ENCODE measurements at places on chromosomes 5 and 9.

DNA sequence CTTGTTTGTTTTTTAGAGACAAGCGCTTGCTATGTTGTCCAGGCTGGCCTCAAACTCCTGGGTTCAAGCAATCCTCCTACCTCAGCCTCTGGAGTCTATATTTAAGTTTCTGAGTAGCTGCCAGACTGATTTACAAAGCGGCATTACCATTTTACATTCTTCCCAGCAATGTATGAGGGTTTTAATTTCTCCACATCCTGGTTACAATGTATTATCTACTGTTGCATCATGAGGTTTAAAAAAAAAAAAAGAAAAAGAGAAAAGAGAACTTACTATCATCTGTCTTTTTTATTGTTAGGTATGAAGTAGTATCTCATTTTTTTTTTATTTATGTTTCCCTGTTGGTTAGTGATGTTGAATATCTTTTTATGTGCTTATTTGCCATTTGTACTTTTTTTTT, 18.9 kb upstream of the CLINT1 start:
- DNase-seq, result no peak

GRCh38 chr9:90165281-90165680, 477.3 kb downstream of the DIRAS2 start:
- DNase-seq, result no peak

DNA sequence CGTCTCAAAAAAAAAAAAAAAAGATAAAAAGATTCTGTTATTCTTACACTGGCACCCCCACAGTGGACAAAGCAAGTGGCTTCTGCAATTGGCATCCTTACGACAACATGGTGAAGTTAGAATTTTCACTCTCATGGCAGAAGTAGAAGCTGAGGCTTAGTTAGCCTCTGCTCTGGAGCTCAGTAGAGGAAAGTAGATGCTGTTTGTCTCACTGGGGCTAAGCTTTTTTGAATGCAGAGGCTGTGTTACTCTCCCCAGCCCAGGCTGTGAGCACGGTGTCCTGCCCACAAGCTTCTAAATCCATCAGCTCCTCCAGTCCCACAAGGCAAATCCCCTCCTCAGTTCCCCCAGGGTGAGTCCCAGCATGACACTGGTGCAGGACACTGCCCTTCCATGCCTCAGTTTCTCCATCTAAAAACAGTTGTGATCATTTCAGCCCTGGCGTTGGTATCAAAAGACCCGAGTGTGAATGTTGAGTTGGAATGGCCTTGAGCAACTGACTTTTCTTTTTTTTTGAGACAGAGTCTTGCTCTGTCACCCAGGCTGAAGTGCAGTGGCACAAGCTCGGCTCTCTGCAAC, 22.6 kb upstream of the PHF19 start:
- DNase-seq, result no peak

DNA sequence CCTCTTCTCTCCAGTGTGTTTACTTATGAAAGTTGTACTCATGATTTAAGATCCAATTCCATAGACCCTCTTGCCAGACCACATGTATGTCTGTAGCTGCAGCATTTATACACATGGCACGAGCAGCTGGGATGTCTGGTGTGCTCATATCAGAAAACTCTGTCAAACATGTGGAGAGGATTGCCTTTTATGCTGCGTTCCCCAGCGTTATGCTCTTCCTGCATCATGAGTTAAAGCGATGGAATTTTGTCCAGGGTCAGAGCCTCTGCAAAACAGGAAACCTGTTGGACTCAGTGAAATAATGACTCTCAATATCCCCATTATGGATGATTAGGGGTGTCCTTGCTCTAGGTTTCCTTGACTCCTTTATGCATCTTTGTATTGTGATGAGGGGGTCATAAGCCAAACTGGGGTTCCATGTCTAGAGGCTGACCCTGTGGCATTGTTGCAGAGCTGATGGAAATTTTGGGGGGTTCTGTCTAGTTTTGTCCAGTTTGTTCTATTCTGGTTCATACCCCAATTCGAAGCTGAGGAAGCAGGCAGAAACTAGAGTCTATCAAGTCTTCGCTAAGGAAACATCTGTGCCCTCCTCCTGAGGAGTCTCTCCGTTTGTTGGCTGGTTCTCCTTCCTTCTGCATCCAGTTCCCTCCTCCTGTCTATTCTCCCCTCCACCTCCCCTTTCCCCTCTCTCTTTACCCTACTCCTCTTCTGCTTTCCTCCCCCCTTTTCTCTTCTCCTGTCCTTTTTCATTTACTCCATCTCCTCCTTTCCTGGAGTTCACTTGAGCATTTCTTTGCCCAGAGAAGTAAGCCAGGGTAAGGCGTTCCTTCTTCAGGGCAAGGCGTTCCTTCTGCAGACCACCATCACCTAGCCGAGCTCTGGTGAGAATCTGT, 252.8 kb downstream of the MAST4 start:
- no peak for DNase-seq

GRCh38 chr5:138466125-138466899, 1.0 kb downstream of the EGR1 start:
- DNase-seq, result peak; percentile 89

DNA sequence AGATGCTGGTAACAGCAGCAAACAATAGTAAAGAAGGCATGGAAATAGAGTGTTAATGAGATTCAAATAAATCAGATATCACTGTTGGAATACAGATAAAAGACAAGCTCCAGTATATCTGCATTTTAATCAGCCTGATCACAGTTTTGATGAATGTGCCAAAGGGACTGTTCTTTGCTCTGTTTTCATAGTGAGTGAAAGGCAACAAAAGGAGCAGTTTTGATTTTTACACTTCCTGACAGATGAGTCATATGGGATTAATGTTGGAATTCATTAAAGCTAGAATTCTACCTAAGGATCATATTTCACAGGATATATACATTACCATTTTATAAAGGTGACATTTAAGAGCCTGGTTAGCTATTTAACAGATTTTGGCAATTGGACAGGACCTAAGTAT, 743.3 kb upstream of the PTPRD start:
- peak; percentile 39 for DNase-seq
